Activated CD4-positive, alpha-beta T cell treated with anti-CD3 and anti-CD28 coated beads for 24 hours (primary cell): ENCODE measurements at places on chromosomes 5 and 9.

DNA sequence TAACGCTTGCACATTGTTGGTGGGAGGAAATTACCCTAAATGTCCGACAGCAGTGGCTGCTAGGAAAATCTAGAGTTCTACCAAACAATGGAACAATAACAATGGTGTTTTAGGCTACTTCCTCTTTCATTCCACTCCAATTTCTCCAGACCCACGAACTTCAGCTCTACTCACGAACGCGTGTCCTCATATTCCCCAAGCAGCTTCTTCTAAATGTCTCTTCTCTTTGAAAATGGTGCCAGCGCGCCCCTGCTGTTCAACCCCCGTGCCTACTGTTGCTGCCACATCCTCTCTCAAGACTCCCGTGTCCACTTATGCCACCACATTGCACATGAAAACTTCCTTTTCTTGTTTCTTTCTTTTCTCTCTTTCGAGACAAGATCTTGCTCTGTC is 25.6 kb downstream of the OR2V2 start:
- peak; percentile 71 for DNase-seq

- no peak for DNase-seq
Observed at GRCh38 chr5:102998224-102998623, 121.7 kb downstream of the GIN1 start.

DNA sequence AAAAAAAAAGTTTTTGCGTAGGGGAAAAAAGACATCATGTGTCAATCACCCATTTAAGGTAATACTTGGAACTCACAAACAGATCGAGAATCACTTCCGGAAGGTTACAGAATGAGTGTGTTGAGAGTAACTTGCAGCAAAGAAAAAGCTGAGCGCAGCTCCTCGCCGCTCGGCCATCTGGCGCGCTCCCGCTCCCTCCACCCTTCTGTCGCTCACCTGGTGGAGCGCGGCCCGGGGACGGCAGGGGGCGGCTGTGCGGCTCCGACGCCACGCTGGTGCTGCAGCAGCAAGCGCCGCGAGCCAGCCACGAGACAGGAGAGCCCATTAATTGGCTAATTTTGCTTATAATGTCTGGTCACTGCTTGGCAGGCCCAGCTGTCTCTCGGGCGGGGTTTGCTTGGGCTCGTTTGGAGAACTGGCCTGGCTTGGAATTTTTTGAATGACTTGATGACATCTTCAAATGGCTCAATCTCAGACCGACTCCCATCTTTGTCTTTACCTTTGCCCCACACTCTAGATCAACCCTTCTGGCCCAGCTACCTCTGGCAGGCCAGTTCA is 601.8 kb downstream of the CCDC171 start:
- peak; percentile 20 for DNase-seq

- no peak for DNase-seq
Observed at GRCh38 chr5:105639068-105639467, 2031.7 kb downstream of the EFNA5 start.

DNA sequence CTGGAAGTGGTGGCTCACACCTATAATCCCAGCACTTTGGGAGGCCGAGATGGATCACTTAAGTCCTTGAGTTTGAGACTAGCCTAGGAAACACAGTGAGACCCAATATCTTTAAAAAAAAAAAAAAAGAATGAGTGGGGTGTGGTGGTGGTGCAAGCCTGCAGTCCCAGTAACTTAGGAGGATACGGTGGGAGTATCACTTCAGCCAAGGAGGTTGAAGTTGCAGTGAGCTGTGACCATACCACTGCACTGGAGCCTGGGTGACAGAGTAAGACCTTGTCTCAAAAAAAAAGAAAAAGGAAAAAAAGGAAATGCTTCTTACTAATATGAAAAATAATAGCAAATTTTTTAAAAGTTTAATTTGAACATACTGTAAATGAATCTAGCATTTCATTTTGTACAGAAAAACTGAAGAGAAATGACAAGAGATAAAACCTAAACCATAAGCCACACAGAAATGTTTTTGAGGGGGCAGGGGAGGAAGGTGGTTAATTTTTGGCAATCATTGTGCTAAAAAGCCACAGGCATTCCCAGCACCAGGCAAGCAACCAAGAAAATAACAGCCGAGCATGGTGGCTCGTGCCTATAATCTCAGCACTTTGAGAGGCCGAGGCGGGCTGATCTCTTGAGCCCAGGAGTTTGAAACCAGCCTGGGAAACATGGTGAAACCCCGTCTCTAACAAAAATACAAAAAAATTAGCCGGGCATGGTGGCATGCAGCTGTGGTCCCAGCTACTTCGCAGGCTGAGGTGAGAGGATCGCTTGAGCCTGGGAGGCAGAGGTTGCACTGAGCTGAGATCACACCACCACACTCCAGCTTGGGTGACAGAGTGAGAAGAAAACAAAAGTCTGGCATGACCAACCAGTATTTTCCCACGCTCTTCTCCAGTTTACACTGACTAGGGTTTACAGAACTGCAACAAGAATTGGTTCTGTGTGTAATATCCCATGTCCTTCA is 114.5 kb upstream of the NR5A1 start:
- no peak for DNase-seq

DNA sequence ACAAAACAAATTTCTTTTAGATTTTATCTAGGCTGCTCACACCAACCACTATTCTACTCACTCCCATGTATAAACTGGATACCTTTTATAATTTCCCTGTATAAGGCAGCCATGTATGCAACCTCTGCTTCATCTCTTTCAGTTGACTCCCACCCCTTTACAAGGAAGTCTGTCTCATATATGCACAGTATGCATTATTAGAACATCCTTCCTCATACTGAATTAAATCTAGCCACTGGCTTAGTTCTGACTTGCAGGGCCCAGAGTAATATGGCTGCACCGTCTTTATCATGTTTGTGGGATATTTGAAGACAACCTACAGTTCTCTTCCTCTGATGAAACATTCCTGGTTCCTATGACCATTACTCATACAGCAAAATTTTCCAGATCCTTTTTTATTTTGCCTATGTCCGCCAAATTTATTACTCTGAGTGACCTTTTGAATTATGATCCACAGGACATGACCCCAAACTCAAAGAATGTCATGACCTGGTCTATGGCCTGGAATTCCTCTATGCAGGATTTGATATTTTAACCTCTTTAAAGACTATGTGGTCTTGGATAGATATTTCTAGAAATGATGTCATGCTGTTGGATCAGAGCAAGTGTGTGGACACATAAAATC is 76.6 kb upstream of the ITGA1 start:
- DNase-seq = no peak

- DNase-seq = peak; percentile 52
Observed at GRCh38 chr5:151141535-151141934, 16.0 kb downstream of the ANXA6 start.
